ENCODE measurements at places on chromosomes 16 and 17.

DNA sequence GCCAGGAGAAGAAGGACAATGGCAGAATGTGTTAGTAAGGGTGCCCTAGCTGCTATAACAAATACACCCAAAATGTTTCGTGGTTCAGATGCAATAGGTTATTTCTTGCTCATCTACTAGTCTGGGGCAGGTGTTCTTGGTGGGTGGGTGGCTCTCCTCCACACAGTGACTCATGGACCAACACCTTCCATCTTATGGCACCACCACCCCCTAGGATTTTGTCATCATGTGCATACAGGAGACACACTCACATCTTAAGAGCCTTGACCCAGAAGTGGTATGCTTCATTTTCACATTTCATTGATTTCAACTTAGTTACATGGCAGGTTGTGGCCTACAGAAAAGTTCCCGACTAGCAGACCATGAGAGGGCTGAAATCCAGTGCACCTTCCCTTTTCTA is 114.7 kb downstream of the AMFR start:
- DNase-seq: no peak

GRCh38 chr17:28807925-28808634 is 34.5 kb downstream of the FAM222B start:
- no peak for DNase-seq

DNA sequence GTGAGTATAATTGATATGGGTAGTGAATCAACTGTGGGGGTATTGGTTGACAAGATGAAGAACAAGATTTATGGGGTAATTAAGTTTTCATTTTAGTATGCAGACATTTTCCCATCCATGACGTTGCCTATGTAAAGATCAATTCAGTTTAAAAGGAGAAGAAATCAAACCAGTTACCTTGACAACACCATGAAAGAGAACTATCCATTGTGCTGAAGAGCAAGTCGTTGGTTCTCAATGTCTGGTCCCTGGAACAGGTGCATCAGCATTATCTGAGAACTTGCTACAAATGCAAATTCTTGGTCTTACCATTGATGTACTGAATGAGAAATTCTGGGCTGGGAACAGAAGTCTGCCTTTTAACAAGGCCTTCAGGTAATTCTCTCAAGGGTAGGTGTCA is 801 bp upstream of the OR4D2 start:
- no peak for DNase-seq

DNA sequence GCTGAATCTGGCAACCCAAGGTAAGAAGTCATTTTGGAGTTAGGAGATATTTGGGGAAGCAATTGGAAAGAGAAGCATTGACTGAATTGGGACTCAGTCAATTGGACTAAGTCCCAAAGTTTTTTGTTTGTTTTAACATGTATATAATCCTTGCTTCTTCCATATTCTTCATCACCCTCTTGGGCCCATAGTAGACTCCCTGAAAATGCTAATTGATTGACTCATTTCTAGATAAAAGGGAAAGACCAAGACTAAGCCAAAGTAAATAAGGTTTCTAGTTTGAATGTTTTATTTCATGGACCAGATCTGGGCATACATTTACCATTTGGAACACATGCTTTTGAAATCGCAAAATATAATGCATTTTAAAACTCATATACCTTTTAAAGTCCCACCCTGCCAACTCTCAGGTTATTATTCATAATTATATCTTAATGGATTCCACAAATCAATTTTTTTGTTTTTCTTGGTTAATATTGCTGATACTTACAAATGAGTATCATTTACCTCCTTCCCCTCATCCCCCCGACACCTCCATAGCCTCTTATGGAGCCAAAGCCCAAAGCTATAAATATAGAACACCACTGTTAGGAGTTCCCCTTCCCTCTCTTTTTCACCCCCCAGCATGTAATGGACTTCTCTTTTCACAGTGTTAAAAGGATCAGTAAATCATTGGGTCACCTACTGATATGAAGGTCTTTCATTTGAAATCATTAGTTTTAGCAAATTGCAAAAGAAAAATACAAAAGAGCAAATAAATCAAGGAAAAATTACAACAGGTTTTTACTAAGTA is 674.0 kb upstream of the SOX9 start:
- no peak for DNase-seq

- no peak for DNase-seq
Measured at GRCh38 chr17:74080656-74081582, 122.6 kb upstream of the RPL38 start.

DNA sequence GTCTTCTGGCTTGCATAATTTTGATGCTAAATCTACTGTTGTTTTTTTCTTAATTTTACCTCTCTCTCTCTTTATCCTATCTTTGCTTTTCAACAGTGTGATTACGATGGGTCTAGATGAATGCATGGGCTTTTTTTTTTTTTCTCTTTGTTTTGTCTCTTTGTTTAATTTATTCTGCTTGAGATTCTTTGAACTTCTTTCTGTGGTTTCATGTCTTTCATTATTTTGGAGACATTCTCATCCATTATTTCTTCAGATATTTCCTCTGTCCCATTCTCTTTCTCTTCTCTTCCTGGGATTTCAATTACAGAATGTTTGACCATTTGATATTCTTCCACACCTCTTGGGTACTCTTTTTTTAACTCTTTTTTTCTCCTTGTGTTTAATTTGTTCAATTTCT is 52.3 kb downstream of the CCDC182 start:
- DNase-seq: no peak

- no peak for DNase-seq
Measured at GRCh38 chr17:45313421-45313771, 3.4 kb downstream of the MAP3K14 start.

DNA sequence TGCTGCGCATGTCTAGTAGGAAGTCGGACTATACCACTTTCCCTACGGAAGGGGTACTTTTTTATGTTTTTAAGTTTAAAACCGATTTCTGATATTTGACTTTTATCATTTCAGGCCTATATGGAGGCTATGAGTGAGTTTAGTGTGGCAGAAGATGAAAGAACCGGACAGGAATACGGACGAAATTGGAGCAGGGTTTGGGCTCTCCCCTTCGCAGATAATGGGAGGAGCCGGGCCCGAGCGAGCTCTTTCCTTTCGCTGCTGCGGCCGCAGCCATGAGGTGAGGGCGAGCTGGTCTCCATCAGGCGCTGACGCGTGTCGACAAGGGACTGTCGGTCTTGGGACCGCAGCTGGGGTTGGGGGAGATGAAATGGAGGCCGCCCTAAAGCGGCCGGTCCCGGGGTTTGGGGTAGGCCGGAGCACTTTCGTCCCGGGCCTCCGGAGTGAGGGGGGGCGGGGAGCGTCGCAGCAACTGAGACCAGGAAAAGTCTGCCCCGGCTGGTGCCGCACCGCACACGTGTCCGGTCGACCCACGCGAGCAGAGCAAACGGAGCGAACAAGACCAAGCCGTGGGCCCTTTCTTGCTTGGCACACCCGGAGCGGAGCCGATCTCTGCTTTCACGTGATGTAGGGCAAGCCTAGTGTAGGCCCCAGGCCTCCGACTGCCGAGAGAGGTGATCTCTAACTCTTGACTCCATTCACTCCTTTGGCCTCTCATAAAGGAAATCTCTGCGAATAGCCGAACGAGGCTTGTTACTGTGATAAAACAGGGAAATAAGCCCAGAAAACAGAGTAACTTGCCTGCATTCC is at the start of gene RPL19:
TSS of gene RPL19 (plus strand) at position 214 of the 810 bp plus-strand sequence. CDS start at position 276, 62 bp downstream.
- peak; percentile 86 for DNase-seq

- no peak for DNase-seq
Measured at GRCh38 chr17:74130841-74131240, 72.6 kb upstream of the RPL38 start.

DNA sequence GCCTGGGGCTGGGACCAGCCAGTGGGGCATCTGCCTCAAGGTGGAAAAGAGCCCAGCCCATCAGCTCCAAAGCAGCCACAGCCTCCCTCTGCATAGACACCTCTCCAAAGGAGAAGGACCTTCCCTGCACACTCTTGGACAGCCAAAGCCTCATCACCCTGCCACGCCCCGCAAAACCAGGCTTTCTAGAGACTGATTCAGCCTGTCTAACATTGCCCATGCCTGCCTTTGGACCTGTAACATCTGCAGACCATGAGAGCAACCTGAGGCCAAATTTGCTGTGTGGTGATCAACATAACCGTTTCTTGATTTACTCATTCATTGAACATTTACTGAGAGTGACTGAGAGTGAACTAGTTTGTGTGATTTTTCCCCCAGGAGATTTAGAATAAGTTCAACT is 219.7 kb upstream of the HSBP1 start:
- DNase-seq: no peak

- no peak for DNase-seq
Measured at GRCh38 chr17:39761861-39762496, 24.2 kb downstream of the GRB7 start.

DNA sequence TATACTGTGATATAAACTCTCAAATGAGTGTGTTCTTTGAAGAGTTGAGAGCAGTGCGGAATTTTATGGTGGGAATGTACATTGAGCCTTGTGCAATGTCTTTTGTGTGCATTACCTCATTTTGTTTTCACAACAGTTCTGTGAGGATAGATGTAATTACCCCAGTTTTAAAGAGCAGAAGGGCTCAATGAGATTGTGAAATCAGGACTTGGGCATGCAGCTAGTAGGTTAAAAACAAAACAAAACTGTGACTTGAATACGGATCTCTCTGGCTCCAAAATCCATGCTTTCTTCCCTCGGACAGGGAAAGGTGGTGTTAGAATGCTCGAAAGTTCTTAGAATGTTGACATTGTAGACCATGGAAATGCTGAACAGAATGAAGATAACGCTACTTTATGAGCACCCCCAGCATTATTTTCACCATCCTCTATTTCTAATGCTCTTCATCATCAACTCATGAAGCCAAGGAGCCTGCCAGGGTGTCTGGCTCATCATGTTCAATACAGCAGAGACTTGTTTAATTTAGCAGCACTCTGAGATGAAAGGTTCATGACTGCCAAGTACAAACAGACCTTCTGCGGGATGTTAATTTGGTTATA is 17.1 kb downstream of the MRTFB start:
- DNase-seq: no peak

DNA sequence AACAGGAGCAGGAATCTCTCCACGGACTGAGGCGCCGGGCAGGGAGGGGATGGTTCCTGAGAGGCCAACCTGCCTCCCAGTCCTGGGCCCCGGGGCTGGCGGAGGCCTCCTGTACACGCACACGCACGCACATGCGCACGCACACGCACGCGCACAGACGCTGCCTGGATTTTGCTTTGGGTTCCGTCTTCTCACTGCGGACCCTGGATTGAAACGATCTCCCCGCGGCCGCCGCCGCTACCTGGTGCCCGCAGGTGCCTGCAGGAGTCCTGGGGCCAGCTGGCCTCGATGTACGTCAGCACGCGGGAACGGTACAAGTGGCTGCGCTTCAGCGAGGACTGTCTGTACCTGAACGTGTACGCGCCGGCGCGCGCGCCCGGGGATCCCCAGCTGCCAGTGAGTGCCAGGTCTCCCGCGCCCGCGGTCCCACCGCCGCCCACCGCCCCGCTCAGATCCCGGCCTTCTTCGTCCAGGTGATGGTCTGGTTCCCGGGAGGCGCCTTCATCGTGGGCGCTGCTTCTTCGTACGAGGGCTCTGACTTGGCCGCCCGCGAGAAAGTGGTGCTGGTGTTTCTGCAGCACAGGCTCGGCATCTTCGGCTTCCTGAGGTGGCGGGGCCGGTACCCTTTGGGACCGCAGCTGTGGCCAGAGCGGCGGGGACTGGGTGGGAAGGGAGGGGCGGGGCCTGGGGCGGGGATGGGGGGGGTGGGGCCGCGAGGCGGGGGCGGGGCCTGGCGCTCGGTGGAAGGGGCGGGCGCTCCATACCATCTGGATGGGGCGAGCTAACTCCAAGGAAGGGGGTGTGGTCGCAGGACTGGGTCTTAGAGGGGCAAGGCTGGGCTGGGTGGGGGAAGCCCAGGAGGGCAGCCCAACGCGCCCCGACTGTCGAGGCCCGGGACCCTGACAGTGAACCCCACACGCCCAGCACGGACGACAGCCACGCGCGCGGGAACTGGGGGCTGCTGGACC is 12.3 kb downstream of the CES4A start:
- DNase-seq: peak; percentile 63

DNA sequence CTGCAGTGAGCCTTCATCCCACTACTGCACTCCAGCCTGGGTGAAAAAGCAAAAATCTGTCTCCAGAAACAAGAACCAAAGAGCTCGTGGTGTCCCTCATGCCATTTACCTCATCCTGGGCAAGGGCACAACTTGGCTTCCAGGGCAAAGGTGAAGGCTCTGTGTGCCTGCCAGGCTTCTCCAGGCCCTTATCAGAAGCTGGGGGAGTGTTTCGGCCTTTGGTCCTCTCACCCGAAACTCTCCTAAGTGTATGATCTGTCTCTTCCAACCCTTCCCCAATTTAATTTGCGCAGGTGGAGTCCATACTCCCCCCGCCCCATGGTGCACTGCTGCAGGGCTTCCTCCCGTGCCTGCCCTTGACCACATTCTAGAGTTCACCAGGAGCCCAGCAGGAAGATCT is 1.1 kb downstream of the CES2 start:
- DNase-seq: peak; percentile 5

GRCh38 chr17:64774888-64775540 is 112.9 kb upstream of the SMURF2 start:
- no peak for DNase-seq

GRCh38 chr16:88076211-88076931 is 125.1 kb downstream of the BANP start:
- DNase-seq: no peak

DNA sequence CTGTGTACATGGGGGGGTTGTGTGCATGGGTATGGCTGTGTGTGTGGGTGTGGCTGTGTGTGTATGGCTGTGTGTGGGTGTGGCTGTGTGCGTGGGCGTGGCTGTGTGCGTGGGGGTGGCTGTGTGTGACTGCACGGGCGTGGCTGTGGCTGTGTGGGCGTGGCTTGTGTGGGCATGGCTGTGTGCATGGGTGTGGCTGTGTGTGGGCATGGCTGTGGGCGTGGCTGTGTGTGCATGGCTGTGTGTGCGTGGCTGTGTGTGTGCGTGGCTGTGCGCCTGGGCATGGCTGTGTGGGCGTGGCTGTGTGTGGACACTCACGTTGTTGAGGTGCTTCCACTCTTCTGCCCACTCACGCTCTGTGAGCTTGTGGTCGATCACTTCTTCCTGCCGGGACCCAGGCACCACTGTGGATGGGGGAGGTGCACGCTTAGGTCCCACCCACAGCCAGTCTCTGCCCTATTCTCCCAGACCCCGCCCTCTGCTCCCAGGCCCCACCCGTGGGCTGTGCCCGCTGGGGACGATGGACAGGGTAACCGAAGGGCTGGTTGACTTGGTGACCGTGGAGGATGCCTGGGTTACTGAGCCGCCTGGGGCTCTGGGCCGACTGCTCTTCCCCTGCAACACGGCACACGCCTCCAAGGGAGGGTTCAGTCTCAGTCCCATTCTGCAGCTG is 16.0 kb upstream of the PABPN1L start:
- no peak for DNase-seq

All from GM12892 (cell line).